ENCODE measurements at places on chromosomes 5 and 9.

DNA sequence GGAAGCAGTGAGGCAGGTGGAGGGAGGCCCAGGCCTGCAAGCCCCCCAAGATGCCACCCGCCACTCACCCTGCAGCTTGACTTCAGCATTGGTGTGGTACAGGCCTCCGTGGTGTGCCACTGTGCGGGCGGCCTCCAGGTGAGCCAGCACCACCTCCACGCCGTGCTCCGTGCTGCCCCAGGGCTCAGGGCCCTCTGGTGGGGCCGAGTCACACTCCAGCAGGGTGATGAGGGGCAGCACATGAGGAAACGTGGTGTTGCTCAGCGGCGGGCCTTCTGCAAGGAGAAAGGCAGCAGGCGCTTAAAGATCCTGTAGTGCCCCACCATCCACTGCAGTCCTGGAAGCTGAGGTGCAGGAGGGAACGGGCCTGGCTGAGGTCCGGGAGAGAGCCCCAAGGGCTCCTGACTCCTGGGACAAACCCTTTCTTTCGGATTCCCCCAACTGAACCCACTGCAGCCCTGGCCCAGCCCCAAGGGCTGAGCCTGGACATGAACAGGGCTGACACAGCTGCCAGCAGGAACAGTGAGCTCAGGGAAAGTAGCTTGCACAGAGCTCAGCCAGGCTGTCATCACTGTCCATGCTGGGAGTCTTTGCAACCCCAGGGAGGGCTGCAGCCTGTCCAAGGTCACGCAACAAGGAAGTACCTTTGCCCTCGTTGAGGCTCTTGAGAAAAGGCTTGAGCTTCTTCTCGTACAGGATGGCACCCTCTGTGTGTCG lies 4.7 kb upstream of the TOR2A start:
- no peak for DNase-seq

GRCh38 chr5:133029416-133029815 lies 3.1 kb upstream of the ZCCHC10 start:
- no peak for DNase-seq

DNA sequence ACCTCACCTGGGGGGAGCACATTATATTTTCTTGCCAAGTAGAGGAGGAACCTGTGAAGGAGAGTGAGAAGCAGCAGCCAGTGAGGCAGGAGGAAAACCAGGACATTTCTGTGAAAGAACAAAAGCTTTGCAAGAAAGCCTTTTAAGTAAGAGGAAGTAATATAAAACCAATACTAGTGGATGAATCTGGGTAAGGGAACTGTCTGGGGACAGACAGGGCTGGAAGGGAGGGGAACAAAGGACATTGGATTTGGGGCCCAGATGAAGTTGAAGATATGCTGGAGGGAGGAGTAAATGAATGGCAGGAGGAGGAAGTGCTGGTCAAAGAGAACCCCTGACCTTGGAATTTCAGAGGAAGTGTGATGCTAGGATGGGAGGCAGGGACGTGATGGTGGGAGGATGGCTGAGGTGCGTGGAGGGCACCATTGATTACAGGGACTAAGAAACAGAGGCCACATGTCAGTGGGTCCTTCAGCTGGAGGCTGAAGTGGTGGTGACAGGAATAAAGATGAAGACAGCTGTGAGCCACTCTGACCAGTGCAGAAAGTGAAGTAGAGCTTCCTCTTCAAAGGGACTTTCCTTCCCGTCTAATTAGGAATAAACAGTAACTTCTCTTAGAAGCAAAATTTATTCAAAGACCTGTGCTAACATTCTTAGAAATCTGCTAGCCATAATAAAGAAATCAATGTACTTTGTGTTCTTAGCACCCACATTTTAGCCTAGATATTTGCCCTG lies 43.5 kb upstream of the FABP6 start:
- no peak for DNase-seq

DNA sequence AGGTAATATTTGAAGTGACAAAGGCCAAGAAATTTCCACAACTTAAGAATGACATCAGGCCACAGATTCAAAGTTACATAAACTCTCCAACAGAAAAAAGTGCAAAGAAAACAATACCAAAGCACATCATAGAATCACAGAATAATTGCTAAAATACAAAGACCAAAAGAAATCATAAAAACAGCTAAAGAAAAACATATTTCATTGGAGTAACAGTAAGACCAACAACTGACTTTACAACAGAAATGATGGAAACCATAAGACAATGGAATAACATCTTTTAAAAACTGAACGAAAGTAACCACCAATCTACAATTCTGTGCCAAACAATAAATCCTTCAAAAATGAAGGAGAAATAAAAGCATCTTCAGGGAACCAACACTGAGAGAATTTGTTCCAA lies 38.3 kb downstream of the ZDHHC21 start:
- no peak for DNase-seq

- DNase-seq = peak; percentile 81
These were observed 72.5 kb upstream of the PANK3 start for GRCh38 chr5:168651648-168652047.

- no peak for DNase-seq
These were observed 121.1 kb upstream of the SEMA6A start for GRCh38 chr5:116695681-116696080.

- DNase-seq = no peak
These were observed 141.7 kb downstream of the FGF1 start for GRCh38 chr5:142544071-142544753.

DNA sequence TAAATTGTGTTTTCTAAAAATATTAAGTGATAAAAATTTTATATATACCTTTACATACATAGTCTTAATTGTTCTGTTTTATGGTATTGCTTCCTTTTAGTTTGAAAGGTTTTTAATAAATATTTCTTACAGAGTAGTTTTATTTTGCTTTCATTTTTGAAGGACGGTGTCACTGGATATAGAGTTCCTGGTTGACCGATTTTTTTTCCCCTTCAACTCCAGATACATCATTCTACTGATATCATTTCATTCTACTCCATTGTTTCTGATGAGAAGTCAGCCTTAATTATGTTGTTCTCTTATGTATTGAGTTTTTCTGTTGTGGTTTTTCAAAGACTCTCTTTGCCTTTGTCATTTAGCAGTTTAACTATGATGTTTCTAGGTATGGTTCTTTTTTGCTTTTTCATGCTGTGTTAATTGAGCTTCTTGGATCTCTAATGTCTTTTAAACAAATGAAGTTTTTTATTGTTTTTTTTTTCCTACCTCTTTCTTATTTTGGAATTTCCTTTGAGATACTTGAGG lies 30.4 kb downstream of the MTREX start:
- no peak for DNase-seq

DNA sequence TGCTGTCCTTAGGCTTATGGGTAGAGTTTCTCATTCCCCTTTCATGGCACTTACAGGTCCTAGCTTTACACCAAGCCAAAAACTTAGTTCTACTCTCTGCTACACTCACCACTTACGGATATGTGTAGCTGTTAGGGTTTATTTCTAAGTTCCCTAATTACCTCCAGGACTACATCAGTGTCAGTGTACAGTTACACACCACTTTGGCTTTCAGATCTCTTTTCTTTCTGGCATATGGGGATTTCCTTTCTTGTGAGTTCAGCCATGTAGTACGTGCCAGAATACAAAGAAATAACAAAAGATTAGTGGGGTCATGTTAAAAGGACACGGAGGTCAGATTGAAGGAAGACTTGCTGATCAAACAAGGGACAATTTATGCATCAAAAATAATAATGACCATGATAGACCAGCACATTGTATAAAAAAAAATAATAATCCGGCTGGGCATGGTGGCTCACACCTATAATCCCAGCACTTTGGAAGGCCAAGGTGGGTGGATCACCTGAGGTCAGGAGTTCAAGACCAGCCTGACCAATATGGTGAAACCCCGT lies 41.8 kb downstream of the LYRM7 start:
- no peak for DNase-seq

All from skeletal muscle cell (primary cell).